AG04450 (cell line): ENCODE measurements at places on chromosomes 6 and 20.
A peak's percentile ranks its signal among the peaks of the same experiment; 100 is the strongest.

- no peak for DNase-seq
Observed at GRCh38 chr6:132020138-132020581, 69.0 kb upstream of the CCN2 start.

GRCh38 chr6:41269166-41269565 lies 17.3 kb downstream of the TREM1 start:
- no peak for DNase-seq

GRCh38 chr6:116280161-116280932 lies 617 bp upstream of the TSPYL1 start:
- no peak for DNase-seq

DNA sequence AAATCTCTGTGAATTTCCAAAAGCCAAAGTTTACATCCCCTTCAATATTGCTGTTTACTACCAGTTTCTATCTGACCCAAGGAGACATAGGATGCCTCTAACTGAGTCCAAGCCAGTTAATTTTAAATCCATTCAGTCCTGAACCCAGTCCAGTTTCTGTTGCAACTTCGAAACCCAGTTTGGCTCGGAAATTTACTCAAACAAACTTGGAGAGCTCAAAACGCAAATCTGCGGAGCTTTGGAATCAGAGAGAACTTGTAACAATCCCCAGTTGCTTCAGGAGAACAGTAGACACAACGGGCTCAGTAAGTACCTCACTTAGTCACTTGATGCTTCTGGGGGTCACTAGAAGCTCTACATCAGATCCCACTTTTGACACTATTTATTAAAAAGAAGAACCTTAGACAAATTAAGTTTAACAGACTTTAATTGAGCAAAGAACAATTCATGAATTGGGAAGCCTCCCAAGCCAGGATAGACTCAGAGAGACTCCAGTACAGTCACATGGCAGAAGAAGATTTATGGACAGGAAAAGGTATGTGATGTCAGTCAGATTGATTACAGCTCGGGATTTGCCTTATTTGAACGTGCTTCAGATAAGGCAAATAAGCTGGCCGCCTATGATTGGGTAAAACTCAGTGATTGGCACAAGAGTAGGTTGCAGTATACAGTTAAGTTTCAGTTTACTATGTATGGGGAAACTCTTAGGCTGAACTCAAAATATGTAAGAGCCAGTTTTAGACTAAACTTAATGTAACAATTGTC lies 118.0 kb downstream of the RFPL4B start:
- no peak for DNase-seq

- no peak for DNase-seq
Observed at GRCh38 chr6:24107294-24107693, 18.7 kb upstream of the NRSN1 start.

GRCh38 chr6:132481189-132481588 lies 31.7 kb downstream of the STX7 start:
- no peak for DNase-seq

DNA sequence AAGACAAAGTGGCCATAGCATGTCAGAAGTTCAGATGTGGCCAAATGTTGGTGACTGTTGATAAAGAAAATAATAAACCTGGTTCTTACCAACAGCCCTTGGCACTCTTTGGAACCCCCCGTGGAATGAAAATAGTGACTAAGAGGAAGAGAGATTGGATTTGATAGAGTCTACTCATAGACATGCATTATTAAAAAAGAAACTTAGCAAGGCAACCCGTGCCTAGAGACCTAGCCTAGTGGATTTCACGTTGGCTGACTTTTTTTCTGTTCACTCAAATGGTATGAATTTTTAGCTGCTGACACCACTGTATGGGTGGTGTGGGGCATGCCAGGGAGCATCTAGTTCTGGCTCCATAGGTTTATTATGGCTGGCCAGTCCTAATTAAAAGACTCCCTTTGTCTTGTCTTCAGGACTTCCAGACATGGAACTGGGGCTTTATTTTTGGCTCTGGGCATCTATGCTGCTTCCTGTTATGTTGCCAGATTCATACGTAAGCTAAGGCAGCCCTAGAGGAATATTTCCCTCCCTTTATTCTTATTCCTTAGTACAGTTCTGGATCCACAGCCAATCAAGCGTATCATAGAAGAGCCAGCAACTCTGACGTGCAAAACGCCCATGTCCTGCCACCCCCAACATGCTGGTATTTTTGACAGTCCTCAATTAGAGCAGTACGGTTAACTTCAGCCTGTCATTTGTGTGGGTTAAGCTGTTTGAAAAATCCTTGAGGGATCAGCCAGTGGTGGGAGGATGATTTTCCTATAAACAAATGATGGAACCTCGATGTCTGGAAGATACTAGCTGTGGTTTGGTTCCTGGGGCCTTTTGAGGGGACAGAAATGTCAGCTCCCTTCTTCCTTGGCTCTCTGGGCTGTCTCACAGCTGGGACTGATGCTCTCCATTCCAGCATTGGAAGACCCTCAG lies 127.5 kb downstream of the ISM1 start:
- DNase-seq: no peak

GRCh38 chr6:140433072-140433471 lies 1058.6 kb upstream of the CITED2 start:
- DNase-seq: no peak

- no peak for DNase-seq
Observed at GRCh38 chr6:44897316-44897715, 430.8 kb upstream of the RUNX2 start.

DNA sequence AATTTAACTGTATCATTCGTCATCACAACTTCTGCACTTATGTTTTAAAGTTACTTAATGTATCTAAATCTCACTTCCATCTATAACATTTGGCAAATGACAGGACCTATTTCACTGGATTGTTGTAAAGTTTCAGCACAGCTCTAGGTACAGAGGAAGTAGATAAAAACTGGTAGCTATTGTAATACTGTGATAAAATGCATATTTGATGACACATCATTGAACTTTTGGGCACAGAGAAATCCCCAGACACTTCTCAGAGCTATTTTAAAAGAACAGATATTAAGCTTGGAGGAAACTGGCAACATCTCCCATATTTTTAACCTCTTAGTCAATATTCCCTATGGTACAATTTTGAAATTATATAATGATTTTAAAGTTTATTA lies 138.7 kb downstream of the RFPL4B start:
- DNase-seq: no peak

DNA sequence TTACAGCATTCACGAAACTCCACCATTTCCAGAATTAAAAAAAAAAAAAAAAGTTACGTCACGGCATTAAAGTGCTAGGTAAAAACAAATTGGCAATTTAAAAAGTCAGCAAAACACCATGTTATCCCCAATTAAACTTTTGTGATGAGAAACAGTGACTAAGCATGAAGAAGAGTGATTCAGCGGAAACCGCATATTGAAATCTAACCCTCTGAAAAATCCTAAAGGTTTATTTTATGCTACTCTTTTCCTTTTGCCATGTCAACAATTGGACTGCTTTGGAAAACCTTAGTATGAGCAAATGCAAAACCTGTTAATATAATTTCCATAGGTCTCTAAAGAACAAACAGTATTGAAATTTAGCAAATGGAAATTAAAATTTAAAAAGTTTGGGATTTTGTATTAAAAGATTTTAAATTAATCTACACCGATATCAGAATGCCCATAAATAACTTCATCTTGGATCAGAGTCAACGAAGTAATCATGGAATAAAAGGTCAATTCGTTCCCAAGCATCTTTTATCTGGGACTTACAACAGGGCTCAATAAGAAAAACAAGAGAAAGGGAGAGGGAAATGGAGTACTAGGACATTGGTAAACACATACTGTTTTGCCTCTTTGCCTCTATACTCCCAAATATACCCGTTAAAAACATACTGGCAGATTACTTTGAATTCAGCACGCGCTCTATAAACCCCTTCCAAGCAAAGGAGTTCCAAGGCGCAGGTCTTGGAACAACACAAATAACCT lies 1.1 kb downstream of the FBXO30 start:
- DNase-seq: no peak

GRCh38 chr6:39389484-39389767 lies 66.9 kb upstream of the KCNK16 start:
- no peak for DNase-seq

- no peak for DNase-seq
Observed at GRCh38 chr6:142816031-142816430, 128.9 kb downstream of the HIVEP2 start.

DNA sequence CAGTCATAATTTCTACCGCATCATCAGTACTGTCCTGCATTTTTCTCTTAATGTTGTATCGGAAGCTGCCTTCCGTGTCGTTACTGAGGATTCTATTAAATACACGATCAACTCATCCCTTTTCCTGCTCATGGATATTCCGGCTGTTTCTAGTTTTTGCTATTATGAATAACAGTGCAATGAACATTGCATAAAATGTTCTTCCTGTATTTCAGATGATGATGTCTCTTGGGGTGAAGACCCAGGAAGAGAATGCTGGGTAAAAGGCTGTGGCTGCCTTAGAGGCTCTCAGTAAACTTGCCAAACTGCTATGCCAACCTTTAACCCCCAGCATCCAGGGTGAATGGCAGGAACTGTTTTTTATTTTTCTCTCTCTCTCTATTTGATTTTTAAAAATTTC lies 24.1 kb upstream of the EPB41L1 start:
- DNase-seq: no peak

GRCh38 chr6:154243793-154244750 lies 112.5 kb downstream of the IPCEF1 start:
- no peak for DNase-seq

DNA sequence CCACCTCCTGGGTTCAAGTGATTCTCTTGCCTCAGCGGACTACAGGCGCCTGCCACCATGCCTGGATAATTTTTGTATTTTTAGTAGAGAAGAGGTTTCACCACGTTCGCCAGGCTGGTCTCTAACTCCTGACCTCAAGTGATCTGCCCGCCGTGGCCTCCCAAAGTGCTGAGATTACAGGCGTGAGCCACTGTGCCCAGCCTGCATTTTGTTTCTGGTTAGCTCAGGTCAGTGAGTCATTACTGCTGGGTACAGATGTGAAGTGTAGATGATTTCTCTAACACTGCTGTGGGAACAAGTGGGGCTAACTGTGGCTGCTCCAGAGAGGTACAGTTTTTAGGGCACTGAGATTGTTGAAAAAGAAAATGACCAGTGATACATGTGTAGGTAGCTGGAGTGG lies 188.6 kb downstream of the PRL start:
- DNase-seq: no peak

DNA sequence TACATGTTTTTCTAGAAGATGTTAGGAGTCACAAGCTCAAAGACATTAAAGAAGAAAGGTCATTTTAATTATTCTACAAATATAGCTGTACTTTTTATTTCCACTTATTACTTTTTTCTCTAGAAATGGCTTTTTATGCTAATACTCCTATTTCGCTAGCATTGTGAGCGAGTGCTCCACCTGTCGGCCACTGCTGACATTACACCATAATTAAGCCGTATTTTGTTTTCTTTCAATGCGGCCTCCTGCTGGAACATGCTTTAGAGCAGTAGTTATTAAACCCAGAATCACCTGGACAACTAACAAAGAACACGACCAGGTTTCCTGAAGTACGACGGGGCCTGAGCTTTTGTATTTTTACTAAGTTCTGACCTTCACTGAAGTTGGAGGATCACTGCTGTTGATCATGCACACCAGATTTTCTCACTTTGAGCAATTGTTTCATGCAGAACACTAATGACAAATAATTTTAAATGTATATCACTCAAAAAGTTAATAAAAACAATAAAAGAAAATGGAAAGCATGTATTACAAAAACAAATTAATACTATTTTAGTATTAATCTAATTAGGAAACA lies 74.1 kb upstream of the PAK5 start:
- peak; percentile 3 for DNase-seq

- peak; percentile 33 for DNase-seq
Observed at GRCh38 chr6:128655978-128656498, 135.6 kb upstream of the PTPRK start.

- DNase-seq: no peak
Observed at GRCh38 chr6:166977621-166978525, 21.3 kb upstream of the CEP43 start.
